Activated CD8-positive, alpha-beta memory T cell treated with anti-CD3 and anti-CD28 coated beads for 1 hour (primary cell): ENCODE measurements at places on chromosomes 3 and 15.

DNA sequence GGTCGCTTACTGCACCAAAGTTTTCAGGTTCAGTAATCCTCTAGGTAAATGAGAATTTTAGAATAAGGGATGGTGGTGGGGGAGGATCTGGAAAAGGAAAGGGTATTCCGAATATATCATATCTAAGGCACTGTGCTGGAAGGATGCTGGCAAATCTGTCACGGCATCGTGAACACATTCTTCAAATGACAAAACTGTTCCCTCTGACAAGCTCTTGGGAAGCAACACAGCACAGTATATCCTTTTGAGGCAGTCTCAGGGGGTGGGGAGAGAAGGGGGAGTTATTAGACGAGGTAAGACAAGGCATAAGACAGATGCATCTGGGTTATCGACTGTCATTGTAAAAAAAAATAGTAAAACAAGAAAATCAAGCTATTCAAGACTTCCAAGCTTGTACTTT, 289.6 kb upstream of the LRRN1 start:
- no peak for DNase-seq

DNA sequence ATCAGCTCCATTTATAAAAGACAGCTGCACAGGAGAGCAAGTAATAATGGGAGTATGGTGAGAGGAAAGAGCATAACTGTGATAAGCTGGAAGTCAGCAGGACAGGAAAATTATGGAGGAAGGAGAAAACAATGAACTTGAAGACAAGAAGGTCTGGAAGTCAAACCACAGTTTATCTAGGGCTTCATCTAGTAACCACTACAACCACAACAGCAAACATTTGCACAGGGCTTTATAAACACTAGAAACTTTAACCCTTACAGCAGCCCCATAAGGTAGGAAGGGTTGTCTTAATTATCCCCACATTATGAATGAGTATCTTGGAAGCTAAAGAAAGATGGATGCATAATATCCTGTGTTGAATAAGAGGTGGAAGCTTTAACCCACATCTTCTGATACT, 820.8 kb downstream of the IGSF11 start:
- no peak for DNase-seq

DNA sequence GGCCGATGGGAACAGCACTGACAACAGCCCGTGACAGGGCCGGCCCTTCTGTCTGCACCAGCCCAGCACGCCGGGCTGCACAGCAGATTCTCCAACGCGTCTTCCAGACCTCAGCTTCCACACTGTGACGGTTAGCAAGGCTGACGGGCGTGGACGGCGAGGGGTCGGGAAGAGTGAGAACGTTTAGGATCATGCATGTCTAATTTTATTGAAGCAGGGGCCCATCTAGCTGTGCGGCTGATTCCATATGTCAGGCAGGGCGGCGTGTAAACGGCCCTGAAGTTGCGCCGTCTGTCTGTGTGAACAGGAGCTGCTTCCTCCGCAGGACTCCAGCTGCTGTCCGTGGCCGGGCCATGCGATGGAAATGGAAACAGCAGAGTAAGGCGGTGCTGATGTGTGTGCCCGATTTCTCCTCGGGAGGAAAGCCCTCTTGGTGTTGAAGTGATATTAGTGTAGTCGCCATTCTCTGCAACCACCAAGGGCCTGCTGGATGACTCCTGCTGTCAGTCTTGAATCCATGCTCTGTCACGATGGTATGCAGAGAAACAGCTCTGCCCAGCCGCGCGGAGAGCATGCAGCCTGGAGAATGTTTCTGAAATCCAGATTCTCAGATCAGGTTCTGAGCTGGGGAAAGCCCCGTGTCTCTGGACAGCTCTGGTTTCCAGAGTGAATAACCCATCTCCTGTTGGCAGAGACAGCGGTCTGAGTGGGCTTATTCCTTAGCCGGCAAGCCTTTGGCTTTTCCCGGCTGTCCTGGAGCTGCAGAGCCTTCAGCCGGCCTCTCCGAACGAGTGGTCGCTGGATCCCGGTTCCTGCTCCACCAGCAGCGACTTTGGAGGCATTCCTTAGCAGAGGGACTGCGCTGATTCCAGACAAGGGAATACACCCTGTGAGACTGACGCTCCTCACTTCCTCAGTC, 158.1 kb upstream of the UBE3A start:
- no peak for DNase-seq

- DNase-seq: no peak
These were observed 19.5 kb upstream of the EID1 start for GRCh38 chr15:48858401-48858800.

GRCh38 chr15:35925275-35926006, 379.5 kb upstream of the DPH6 start:
- DNase-seq: no peak

- DNase-seq: no peak
These were observed 64.4 kb downstream of the LINGO1 start for GRCh38 chr15:77568014-77568972.

GRCh38 chr3:121980450-121980796, 41.6 kb downstream of the ILDR1 start:
- DNase-seq: no peak

DNA sequence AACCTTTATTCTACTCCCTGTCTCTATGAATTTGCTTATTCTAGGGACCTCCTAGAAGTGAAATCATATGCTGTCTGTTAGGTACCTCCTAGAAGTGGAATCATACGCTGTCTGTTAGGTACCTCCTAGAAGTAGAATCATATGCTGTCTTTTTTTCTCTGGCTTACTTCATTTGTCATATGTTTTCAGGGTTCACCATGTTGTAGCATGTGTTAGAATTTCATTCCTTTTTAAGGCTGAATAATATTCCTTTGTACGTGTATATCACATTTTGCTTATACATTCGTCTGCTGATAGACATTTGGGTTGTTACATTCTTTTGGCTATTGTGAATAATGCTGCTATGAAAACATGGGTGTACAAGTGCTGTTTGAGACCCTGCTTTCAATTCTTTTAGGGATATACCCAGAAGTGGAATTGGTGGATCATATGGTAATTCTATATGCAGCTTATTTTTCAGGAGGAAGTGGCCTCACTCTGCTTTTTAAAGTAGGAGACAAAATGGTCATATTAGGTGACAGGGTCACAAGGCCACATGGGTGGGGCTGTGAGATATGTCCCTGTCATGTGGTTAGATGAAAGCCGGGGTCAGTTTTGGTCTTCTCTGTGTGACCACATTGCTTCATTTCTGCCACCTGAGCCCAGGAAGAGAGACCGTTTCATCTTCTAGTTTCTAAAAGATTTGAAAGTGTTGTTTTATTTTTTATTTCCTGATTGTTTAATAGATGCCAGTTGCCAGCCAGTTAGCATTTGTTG, 76.7 kb downstream of the FLNB start:
- DNase-seq: no peak

GRCh38 chr3:107432013-107432515, 54.8 kb downstream of the CCDC54 start:
- DNase-seq: no peak

DNA sequence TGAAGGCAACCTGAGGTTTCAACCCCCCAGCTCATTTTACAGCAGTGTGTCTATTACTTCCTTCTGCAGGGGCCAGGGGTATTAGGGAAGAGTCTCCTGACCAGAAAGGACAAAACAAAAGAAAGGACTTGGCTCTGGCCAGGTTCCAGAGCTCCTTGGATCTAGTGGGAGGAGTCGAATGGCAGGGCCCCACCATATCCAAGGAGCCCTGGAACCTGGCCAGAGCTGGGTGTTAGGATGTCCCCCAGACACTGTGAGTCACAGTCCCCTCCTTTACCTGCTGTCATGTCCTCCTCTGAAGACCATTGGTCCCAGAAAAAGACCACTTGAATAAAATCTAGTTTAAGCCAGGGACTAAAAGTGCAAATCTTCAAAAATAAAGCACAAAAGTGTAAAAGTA, 113.2 kb downstream of the EEFSEC start:
- no peak for DNase-seq
